Kasumi-1 (cell line): ENCODE measurements at places on chromosomes 16 and 17.
A peak's percentile ranks its signal among the peaks of the same experiment; 100 is the strongest.

DNA sequence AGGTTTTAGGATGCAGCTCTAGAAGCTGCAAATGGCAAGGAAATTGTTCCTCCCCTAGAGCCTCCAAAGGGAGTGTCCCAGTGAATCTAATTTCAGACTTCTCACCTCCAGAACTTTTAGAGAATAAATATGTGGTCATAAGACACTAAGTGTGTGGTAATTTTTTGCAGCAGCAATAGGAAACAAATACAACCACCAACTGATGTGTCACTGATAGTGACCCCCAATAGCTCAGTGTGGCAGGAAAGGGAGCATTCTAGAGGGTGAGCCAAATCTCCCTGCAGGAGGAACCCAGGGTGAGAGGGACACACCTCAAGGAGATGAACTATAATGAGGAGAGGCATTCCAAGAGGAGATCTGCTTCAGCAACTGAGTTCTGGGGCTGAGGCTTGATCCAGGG, 4.1 kb downstream of the CCL4L2 start:
- DNase-seq = no peak

DNA sequence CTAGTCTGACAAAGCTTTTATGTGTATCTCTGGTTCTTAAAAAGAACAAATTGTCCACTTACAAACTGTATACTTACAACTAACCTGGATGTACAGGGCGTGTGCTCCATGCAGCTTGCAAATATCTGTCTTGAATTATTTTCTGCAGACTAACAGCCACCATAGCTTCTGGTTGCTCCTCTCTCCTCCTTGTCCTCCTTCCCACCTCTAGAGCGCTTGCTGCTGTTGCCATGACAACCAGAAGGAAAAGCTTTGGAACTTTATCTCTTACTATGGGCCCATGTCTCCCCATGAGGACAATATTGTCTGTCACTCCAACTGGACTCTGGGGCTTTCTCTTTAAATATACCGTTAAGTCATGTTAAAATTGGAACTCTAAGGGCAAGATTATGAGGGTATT, 71.5 kb upstream of the DHX40 start:
- DNase-seq = no peak

GRCh38 chr16:82061861-82062525, 26.9 kb downstream of the HSD17B2 start:
- peak; percentile 40 for DNase-seq

- DNase-seq = no peak
Measured at GRCh38 chr16:55566432-55567175, at the start of gene CAPNS2. TSS of gene CAPNS2 (plus strand) at chr16:55566684. CDS start at chr16:55566757, 73 bp downstream.

- no peak for DNase-seq
Measured at GRCh38 chr17:79566251-79566955, 44.4 kb downstream of the RBFOX3 start.

- DNase-seq = no peak
Measured at GRCh38 chr17:50593321-50593720, 32.8 kb downstream of the CACNA1G start.

DNA sequence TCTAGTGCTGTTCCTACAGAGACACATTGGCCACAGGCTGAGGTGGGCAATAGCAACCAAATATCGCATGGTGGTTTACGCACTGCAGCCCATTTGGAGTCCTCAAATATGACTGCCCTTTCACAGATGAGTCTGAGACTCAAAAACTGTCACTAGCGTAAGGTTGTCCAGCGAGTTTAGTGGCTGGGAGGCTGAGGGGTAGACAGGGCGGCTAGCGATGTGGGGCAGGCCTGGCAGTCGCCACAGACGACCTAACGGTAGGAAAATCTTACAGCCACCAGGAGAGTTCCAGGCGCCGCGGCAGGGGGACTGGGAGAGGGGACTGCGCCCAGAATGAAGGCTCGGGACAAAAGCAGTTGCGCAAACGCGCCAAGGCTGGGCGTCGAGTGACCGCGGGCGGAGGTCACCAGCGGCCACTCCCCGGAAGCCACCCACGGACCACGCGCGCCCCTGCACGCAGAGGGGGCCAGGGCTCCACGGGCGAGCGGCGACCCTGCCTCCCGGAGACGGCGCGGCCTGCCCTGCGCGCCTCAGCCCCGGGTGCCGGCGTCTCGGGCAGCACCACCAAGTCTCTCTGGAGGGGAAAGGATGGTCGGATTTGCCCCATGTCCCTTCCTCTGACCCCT, 699 bp upstream of the MAP1LC3B start:
- no peak for DNase-seq

DNA sequence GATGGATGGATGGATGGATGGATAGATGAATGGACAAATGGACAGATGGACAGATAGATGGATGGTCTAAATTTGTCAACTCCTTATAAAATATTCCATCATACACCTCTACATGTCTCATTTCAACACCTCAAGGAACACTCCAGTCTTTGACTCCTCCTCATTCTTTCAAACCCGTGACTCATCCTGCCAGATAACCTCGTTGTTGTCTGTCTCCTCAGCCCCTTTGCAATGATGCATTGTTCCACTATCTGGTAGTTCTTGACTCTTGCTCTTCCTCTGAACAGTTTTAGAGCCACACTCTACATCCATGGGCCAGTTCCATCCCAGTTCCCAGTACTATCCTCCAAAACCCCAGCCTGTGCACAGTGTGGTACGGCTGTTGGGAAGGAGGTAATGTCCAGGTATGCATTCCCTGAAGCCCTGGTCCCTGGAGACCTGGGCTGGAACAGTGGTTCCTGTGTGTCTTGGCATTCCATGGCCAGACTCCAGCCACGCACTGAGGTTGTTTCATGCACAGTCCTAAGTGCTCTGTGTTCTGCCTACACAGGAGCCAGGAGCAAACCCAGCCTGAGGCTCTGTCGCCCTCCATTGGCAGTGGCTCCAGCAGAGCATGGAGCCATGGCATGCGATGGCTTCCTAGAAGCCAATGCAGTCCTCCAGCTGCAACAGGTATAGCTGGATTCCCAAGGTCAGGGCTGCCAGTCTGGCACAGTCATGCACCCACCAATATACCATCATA, 105.7 kb downstream of the C17orf67 start:
- no peak for DNase-seq

DNA sequence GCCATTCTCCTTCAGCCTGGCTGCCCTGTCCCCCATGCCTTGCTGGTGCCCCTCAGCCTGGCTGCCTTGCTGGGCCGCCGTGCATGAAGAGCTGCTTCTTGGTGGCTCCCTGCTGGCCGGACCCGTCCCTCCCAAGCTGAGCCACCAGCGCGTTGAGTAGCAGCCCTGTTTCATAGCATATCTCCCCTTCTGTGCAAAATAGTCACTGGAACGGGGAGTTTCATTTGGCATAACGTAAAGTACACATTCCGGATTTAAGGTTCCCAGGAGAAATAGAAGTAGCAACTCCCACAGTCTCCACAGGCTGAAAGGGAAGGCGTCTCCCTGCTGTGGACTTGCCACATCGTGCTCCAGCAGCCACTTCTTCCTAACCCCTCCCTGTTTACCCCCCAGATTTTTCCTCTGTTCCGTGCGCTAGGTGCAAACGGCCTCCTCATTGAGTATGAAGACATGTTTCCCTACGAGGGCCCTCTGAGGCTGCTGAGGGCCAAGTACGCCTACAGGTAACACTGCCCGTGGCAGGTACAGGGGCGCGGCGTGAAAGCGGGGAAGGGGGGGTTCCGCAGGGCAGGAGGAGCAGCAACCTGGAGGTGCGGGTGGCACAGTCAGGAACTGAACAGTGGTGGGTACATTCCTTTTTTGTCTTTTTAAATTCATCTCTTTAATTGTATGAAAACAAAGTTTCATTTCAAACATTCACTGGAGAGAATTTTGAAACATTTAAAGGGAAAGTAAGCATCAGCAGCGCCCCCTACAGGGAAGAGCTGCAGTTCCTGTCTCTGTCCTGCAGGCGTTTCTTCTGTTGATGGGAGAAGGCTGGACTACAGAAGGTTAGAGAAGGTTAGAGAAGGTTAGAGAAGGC, 5.8 kb upstream of the OGFOD3 start:
- peak; percentile 84 for DNase-seq

DNA sequence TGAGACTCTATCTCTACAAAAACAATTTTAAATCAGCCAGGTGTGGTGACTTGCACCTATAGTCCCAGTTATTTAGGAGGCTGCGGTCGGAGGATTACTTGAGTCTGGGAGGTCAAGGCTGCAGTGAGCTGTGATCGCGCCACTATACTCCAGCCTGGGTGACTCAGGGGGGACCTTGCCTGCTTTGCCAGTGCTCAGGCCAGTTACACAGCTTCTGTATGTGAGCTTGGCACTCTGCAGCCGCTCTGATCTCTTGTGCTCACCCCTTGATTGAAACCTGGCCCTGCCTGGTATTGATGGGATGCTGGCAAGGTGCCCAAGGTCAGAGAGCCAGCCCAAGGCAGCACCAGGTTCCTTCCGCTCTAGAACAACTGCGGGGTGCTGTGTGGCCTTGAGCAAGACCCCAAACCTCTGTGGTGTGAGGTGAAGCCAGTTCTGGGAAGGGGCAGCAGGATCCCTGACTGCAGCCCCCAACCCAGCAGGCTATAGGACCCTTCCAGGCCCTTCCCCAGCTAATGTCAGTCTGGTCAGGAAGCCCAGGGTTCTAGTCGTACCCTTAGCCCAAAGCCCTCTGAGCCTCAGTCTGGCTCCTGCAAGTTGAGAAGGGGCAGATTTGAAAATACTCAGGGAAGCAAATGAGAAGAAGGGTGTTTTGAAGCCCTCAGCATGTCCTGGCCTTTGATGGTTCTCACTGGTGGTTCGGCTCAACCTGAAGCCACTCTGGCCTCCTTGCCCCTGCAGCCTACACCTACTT, 18.9 kb downstream of the MMP15 start:
- DNase-seq = no peak

GRCh38 chr17:17088541-17089525, 46.6 kb downstream of the MPRIP start:
- no peak for DNase-seq

GRCh38 chr17:80891397-80892018, 100.1 kb upstream of the CHMP6 start:
- DNase-seq = peak; percentile 96
